Cerebellar cortex (tissue), 1 donor: ENCODE measurements at places on chromosomes 3 and 15.

DNA sequence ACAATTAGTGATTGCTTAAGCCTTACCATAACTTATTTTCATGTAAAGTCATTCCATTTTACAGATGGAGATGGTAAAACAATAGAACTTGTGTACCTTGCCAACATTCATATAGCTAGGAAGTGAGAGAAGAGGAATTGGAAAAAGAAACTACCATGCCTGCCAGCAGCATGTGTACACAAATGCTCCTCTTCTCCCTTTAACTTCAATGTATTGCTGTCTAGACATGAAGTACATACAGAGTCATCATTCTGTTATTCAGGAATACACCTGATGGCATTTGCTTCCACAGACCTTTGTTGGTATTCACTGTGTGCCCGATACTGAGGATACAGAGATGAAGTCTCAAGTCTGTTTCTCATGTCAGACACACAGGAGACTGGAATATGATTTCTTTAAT is 7.1 kb upstream of the TMEM207 start:
- DNase-seq = no peak

DNA sequence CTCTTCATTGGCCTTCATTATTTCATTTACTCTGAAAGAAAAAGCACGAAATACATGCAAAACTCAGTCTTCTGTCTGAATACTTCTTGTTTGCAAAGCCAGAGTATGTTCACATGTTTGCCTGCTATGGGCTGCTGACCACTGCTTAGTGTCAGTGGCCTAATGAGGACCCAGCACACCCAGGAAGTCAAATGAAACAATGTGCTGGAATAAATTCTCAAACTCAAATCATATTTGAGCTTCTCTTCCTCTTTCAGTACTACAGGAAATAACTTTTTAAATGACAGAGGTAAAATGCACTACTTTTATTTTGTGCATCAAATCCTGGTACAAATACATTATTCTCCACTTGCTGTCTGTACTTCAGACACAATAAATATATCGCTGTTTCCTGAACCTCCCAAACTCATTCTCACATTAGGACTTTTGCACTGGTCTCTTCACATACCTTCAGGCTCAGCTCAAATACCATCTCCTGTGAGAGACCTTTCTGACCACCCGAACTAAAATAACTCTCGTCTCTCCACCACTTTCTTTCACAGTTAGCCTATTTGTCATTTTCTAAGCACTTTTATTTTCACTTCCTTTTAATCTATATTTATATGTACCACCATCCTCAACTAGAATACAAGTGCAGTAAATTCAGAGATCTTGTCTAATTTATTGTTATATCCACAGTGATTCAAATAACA is 176.8 kb downstream of the TUSC7 start:
- DNase-seq = no peak

GRCh38 chr3:145089337-145089736 is 1071.6 kb downstream of the PLOD2 start:
- no peak for DNase-seq

DNA sequence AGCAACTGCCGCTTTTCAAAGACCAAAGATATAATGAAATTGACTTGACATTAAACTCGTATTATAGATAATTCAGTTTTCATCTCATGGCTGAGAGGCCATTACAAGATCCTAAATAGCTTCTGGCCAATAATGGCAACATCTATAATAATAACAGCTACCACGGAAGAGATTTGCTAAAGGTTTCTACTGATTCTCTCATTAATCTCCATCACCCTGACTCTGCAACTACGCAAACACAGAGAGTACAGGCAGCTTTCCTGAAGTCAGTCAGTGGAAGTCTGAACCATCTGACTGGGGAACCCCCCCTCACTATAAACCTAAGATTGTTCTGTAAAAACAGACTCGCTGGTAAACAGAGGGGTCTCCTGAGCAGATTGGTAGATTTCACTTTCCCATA is 257.1 kb downstream of the MAGI1 start:
- DNase-seq = no peak

- DNase-seq = no peak
Measured at GRCh38 chr15:61634837-61635236, 405.7 kb upstream of the RORA start.

DNA sequence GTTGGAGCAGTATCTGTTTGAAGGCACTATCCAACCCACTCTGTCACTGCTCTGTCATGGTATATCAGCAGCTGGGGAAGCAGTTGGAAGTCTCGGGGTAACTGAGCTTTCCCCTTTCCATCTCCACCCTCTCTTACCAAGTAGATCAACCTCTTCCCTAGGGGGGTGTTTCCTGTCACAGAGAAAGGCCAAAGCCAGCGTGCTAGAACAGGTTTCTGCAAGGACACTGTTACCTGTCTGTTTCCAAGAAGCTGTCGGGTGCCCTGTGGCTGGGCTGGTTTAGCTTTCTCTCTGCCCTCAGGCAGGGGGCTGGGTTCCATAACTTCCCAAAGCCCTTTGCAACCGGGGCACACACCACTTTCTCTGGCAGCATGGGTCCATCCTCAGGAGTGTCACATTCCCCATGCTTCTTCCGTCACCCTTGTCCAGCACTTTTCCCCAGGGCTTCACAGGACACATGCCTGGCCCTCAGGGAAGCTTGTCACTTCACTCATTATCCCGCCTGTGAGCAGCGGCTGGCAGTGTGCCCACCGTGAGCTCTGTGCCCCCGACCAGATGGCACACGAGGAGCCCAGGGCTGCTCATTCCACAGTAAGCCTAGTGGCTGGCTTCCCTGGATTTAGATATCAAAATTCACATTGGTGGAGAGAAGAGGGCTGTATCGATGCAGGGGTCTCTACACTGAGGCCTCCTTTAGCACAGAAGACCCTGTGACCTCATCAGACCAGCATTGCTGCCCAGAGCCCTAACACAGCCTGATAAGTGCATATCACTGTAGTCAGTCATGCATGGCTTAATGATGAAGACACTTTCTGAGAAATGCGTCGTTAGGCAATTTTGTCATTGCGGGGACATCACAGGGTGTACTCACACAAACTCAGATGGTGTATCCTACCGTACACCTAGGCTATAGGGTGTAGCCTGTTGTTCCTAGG is 205.8 kb downstream of the SLCO3A1 start:
- peak; percentile 69 for DNase-seq

DNA sequence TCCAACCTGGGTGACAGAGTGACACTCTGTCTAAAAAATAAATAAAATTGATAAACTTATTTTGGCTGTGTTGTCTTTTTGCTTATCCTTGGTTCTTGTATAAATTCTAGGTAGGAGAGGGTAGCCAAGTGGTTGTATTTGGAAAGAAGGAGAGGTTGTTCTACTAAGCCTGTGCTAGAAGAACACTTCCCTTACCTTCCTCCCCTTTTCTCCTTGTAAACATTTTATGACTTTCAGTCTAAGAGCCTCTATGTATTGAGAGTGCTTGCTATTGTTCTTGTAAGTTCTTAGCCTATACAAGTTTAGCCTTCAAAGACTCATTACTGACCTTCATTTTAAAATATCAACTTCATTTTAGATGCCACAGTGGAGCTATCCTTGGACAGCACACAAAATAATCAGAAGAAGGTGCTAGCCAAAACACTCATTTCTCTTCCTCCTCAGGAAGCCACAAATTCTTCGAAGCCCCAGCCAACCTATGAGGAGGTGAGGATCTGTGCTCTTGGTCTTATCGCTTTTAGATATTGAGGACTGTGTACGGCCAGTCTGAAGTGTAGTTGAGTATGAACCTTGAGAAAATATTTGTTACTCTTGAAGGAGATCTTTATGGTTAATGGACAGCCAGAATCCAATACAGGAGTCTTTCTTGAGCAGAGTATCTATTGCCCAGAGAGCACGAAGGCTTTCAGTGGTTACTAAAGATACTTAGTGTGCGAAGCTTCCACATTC is 22.1 kb downstream of the SNX1 start:
- DNase-seq = no peak

DNA sequence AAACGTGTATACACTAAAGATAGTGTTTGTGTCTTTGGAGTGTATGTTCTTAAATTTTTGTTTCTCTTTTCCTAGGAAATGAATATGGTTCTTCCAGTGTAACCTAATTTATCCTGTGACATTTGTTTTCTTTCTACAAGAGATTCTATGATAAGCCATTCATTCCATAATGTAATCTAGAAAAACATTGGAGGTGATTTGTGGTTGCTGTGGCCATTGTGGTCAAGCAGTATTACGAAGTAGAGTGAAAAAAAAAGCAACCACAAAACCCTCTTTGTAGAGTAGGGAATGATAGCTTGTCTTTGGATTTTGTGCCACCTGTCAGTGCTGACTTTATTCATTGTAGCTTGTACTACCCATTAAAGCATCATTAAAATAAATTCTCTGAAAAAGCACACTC is 1209.6 kb downstream of the ZPLD1 start:
- DNase-seq = no peak

DNA sequence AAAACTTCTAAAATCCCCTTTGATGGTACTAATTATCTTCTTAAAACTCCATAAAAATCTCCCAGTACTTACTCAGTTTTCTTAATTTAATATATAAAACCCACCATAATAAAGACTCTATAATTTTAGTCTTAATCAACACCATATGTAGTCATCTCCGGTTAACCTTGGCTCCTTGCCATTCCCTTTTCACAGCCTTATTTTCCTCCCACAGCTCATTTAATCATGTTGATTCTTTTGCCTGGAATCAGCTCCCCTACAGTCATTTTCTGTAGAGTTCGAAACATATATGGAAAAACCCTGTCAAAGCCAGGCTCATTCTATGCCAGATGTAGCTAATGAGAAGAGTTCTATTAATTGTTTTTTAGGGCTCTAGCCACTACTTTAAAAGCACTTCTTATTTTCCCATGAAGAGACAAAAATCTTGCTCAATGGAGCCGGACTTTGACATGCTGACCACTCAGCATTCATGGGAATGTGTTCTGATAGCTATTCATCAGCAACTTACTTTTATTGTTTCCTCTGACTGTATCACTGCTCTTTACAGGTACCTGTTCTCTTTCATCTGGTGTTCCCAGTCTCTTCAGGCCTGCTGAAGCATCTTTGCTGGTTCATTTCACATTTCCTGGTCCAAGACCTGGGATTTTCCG is 573.4 kb downstream of the NAALADL2 start:
- DNase-seq = peak; percentile 20

- DNase-seq = no peak
Measured at GRCh38 chr3:32592011-32592410, 21.4 kb upstream of the DYNC1LI1 start.

- no peak for DNase-seq
Measured at GRCh38 chr3:48588230-48588629, 6.9 kb downstream of the COL7A1 start.

DNA sequence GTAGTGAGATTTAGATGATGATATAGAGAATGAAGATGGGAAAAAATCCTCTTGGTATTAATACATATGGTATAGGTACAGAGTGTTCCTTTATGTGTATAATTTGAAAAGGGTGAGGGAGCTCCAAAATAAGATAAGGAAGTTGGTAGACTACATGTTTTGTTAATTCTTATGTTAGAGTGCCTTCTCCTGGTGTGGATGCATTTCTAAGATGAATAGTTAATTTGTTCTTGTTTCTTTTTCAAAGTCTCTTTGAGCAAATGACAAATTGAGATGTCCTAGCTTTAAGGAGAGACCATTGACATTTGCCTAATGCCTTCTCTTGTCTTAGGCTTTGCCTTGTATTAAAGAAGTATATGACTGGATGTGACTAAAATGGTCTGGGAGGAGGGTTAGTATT is 34.1 kb downstream of the AKAP13 start:
- DNase-seq = no peak

DNA sequence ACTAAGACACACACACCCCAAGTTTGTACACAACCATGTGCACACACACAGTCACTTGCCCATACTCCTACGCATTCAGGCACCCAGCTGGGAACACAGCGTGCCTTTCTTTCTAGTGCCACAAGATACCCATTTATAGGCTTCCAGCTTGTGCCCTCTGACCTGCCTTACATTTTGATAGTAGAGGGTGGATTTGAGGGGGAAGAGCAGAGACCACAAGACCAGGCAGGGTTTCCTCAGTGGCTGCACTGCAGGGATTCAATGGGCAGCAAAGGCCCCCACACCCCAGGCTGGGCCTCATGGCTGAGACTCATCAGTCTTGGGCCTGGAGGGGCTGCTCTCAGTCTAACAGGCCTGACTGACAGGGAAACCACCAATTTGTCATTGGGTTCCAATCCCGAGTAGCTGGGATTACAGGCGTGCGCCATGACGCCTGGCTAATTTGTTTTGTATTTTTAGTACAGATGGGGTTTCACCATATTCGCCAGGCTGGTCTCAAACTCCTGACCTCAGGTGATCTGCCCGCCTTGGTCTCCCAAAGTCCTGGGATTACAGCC is 18.8 kb upstream of the ANKDD1A start:
- no peak for DNase-seq

GRCh38 chr3:120421926-120422325 is 28.9 kb downstream of the FSTL1 start:
- no peak for DNase-seq

DNA sequence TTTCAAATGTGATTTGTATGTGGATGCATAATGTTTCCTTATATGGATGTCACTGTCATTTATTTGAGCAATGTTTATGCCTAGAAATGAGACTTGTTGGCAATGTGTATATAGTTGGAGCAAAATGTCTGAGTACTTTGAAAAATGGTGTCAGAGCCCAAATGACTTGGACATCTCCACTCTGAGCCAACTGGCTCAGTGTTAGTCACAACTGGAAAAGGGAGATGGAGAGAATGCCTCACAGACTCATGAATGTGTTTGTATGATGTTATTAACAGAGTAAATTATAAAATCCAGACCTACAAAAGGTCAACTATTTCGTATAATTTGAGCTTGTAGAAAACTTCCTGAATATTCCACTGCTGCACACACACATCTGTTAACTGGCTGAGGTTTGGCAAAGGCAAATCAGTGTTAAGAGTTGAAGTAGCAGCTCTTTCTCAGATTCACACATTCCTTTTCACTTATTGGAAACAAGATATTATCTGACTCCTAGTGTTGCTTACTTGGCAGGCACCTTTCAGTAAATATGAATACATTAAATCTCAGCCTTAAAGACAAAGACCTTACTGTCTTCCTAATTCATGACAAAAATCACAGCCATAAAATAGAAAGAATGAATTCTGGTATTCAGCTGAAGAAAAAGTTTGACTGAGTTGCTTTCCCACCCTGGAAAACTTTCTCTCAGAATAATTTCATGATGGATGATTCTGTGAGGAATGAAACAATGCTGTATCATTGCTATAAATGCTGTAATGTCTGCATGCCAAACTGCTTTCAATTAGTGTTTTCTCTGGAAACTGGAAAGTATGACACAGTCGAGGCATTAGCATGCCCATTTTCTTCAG is 27.0 kb downstream of the ADIPOQ start:
- DNase-seq = no peak

DNA sequence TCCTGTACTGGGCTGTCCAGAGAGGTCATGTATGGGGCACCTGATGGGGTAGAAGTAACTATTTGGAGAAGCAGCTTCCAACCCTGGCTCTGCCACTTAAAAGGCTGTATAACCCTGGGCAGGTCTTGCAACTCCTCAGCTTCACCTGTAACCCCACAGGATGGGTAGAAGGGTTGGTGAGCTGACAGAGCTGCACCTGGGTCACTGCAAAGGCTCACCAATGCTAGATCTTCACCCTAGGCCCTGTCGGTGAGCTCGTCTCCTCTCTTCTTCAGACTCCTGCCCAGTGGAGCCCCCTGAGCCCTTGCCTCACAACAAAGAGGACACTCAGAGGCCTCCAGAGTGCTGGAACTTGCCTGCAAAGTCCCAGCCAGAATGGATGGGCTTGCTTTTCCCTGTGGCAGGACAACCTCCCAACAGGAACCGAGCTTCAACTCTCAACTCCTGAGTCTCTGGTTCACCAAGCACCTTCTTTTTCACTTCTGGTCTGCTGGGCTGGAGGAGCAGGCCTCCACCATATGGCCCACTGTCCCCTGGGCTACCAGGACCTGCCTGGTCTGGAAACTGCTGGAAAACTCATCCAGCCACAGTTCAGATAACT is 45.9 kb downstream of the XXYLT1 start:
- no peak for DNase-seq
